ENCODE measurements at places on chromosomes 6 and 20. TPM values are rescaled to one million over a fixed set of nuclear protein-coding genes. Genes with fewer than 3 reads are reported as not detected.

Gene BEND6
- 1.1 TPM for total RNA-seq

Gene C20orf204
- total RNA-seq, result 0.26 TPM

Gene CLIC5
- 1.2 TPM for total RNA-seq

Gene HLA-DOA
- 2.6 TPM for total RNA-seq

Gene FUT9
- total RNA-seq, result not detected

Gene MAP3K7
- 10.0 TPM for total RNA-seq

Gene SRMS
- total RNA-seq, result not detected

Gene NKAIN4
- total RNA-seq, result not detected

Gene R3HDML
- total RNA-seq, result not detected

Gene NRN1
- total RNA-seq, result 0.57 TPM

Gene L3MBTL3
- 3.3 TPM for total RNA-seq

Gene SLC16A10
- total RNA-seq, result 3.4 TPM

Gene NHSL1
- 58.2 TPM for total RNA-seq

Gene IMPG1
- total RNA-seq, result not detected

Gene C6orf47
- 34.4 TPM for total RNA-seq

Gene MRPS10
- total RNA-seq, result 40.3 TPM

Gene SLC44A4
- not detected for total RNA-seq

Gene NFATC2
- 1.3 TPM for total RNA-seq

Gene PRL
- not detected for total RNA-seq

Gene B3GALT4
- total RNA-seq, result 9.4 TPM

Gene PRPH2
- total RNA-seq, result not detected

Gene CRISP2
- total RNA-seq, result 0.57 TPM

Gene ARFGEF3
- total RNA-seq, result 0.92 TPM

Gene CLPSL2
- total RNA-seq, result not detected

Gene NKX2-2
- total RNA-seq, result not detected
